ENCODE measurements at places on chromosomes 12 and 14.

DNA sequence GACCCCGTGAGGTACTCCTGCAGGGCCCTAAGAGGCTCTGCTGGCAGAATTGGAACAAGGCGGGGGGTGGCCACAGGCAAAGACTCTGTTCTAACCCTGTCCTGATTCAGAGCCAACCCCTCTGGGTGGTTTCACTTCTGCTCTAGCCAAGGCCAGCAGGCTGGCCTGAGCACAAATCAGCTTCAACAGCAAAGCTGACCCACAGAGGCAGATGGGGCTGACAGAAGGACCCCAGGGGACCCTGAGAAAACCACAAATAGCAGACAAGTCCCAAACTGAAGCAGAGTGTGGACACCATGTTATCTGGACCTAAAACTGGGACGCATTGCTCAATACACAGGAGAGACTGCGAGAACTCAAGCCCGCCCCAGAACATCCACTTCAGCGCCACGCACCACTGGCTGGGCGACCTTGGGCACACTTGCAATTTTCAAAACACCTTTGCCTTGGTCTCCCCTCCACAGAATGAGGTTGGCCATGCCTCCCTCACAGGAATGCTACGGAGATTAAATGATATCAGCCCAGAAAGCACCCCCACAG is 76.4 kb upstream of the DICER1 start:
- no peak for DNase-seq

DNA sequence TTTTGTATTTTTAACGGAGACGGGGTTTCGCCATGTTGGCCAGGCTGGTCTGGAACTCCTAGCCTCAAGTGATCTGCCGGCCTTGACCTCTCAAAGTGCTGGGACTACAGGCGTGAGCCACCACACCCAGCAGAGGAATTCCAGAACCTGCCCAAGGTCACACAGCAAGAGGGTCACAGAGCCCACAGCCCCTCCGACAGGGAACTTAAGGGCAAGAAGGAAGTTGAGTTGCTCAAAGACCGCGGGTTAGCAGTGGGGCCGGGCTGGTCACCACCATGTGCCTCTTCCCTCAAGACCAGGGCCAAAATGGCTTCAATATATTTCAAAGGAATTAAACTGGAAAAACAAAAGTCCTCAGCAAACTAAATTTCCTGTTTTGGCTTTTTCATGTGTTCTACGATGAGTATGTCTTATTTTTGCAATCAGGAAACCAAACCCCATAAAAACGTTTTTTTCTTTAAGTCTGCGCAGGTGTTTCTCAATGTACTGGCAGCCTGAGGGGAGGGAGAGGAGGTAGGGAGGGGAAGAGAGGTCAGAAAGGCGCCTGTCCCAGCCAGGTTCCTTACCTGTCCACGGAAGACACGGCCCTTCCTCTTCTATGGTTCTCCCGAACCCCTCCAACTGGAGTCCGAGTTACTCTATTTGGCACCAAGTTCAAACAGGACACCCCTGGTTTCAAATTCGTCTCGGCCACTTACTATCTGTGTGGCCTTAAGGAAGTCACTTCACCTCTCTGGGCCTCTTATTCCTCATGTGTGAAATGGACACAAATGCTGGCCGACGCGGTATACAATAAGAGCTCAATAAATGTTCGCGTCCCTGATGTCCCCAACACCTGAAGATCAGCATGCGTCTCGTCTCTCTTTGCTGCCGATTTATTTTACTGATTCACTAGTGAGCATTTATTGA is 778 bp downstream of the SLC8B1 start:
- peak; percentile 11 for DNase-seq

DNA sequence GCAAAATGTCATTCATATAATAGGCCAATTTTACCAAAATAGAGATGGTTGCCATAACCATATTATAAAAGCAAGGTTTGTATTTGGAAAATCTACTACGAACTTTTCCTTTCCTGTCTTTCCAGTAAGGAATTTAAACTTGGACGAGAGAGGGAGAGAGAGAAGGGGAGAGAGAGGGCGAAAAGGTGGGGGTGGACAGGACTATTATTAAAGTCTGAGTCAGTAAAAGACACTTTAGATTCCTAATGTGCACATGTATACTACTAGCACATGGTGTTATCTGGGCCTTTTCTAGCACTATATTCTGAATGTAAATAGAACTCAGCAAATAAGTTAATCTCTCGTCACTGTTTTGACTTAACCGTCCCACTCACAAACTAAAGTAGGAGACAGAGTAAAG is 30.4 kb upstream of the FBLN5 start:
- DNase-seq: no peak

DNA sequence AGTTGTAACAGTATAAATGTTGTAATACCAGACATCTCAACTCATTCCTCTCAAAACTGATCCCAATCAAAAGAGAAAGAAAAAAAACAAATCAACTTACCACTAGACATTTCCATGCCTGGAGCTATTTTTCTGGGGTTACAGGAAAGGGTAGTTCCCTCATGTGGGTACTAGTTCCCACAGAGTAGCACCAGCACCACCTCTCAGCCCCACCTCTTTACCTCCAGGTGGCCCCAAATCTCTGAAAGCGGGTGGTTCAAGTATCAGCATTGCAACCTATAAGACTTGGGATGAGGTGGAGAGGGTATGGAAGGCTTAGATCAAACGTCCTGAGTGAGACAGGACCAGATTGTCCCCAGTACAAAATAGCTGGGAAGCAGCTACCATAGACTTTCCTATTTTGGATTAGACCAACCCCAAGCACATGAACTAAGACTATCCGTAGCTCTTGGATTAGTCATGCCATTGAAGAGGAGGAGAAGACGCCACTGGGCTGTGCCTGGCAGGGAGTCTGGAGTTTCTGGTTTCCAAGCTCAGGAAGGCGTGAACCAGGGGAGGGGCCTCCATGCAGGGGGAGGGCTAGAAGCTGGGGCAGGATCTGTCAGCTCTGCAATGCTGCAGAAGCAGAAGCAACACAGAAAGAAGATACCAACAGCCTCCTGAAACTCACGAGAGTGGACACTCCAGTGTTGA is at the start of gene SLC39A2:
Gene SLC39A2, plus strand, starts transcription at position 620 of the 693 bp plus-strand sequence. CDS start 154 bp downstream, outside the sequence.
- DNase-seq: no peak

DNA sequence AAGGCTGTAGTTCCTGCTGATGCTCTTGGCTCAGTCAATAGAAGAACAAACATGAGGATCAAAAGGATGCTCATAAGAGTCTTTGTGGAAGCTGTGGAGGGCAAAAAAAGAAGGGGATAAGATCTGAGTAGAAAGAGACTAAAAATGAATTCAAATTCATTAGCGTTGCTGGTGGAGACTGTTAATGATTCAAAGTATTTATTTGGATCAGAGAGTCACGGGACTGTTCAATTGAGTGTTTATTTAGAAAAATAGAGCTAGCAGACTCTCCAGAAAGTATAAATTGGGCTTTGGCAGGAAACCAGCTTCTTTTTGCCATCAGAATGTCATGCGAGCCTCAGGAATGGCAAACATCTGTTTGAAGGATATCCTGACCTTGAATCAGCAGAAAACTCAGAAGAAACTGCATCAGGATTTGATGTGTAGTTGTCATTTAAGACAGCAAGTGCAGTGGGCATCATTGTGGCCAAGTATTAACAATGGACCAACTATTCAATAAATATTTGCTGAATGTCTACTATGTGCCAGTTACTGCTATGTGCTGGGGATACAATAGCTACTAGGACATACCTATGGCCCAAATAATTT is 126.4 kb downstream of the TBC1D30 start:
- no peak for DNase-seq

DNA sequence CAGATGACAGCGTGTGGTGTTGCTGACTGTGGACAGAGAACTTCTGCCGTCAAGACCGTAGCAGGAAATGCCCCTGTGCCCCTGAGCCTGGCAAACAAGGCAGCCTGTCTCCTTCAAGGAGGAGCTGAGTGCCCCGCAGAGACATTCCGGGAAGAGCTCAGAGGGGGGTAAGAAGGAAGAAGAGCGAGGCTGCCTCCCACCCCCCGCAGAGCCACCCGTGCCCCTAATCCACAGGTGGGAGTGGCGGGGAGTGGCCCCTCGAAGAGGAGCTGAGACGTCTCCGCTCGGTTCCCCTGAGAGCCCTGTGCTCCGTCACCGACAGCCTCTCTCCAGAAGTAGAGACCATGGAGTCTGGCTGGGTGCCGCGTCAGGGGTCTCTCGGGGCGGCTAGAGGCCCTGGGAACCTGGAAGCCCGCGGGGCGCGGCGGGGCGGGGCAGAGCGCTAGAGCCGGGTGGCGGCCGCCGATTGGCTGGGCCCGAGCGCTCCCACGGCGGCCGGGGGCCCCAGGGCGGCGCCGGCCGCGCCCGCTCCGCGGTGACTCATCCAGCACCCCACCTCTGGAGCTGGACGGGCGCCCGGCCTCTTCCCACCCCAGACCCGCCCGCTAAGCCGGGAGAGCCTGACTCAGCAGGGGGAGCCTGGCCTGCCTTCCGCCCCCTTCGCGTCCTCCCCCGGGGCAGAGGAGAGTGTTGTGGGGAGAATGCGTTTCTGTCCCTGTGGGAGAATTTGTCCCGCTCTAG is 25.2 kb upstream of the KRT78 start:
- DNase-seq: peak; percentile 66

DNA sequence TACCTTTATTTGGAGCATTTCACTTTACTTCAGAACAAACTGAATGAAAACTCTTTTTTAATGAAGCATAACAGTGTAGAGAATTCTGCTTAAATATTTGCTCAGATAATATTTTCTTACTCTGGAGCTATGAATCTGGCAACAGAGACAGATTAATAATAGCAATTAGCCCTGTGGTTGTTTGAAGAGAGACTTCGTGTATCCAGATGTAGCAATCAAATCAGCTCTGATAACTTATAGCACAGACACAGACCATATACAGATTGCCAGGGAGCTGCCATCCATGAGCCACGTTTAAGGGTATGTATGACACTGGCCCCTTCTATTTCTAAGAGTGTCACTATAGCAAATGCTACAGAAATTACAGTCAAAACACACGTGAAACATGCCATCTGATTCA is 146.6 kb downstream of the EXOC5 start:
- no peak for DNase-seq

GRCh38 chr12:89882792-89883191 is 174.2 kb upstream of the ATP2B1 start:
- DNase-seq: no peak

DNA sequence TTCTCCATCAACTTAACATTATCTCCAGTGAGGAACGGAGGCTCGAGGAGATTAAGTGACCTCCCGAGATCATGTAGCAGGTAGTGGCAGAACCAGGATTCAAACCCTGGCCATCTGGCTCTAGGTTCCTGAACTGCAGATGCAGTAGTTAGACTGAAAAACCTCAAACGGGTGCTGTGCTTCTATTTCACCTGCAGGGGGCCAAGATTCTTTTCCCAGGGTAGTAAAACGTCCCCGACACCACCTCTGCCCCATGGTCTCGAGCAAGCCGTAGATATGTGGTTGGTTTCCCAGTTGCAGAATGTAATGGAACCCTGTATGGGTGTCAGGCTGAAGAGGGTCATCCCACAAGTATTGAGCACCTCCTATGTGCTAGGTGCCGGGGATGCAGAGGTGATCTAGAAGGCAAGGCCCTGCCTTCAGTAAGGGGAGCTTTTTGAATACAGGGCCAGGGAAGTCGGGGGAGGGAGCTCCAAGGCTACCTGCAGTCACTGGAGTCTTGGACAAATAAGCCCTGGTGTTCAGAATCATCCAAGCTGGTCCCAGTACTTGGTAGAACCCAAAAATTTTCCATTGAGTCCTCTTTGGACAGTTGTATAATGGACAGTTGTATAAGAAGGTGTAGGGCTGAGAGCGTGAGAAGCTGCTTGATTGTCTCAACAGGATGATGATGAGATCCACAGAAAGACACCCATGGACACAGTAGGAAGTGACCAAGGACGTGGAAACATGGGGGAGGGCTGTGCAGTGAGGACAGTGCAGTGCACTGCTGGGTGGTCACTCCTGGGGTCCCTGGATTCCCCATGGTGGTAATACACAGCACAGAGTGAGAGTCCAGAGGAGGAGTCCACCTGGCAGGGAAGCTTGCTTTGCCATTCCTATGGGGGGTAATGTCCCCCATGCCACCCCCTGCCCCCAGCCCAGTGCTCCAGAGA is 197.2 kb downstream of the CHST11 start:
- DNase-seq: peak; percentile 24

DNA sequence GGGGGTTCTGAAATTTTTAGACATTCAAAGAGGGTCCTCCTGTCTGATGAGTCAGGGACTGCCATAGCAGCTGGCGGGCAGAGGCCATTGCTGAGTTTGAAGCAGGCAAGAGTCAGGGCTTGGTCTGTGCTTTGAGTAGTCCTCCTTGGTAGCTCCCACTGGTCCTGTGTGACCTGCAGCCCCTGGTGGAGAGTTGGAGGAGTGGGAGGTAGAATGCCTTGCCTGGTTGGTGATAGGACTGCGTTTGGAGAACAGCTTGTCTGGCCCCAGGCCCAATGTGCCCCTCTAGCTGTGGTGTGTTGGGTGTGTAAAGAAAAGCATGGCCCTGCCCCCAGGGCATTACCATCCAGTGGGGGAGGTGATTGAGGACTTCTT is 116.7 kb downstream of the BEGAIN start:
- DNase-seq: no peak

DNA sequence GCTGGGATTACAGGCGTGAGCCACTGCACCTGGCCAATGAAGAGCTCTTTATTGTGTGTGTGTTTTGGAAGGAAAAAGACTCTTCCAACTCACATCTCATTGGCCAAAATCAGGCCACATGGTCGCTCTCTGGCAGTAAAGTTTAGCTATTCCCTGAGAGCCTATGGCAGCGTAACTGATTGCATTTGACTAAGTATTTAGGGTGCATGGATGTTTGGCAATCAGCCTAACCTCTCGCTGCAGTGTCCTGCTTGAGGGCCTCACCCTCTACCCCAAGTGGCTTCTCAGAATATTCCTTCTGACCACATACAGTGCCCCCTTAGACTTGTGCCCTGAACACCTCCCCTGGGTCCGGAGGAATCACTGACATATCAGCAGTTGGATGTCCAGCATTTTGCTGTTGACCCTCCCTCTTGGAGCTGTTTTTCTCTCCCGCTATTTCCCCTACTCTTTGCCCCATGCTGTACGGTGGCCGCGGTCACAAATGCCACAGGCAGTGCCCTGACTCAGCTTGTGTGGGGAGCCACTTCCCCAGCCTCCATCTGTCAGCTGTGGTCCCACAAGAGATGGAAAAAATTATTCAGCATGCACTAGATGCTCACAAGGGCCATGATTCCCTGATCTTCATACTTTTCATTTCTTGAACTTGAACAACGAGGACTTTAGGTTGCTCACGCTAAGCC is 9.5 kb downstream of the PHETA1 start:
- peak; percentile 32 for DNase-seq

DNA sequence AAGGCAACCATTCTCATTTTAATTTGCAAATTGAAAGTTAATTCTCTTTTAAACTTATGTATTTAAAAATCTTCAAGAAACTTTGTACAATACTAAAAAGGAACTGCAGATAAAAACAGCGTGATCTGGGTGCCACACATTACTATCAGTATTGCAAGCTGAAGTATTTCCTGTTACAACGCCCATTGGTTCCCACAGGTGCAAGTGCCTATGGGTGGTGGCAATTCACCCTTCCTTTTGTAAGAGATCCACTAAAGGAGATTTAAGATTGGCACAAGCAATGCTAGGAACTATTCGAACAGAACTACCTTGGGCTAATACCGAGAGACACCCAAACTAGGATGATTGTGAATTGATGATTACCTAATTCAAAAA is 13.2 kb downstream of the TAOK3 start:
- DNase-seq: no peak

GRCh38 chr14:43480976-43481375 is 1026.1 kb downstream of the FSCB start:
- no peak for DNase-seq

GRCh38 chr12:59486827-59487226 is 109.0 kb upstream of the SLC16A7 start:
- DNase-seq: no peak

GRCh38 chr14:22882529-22883172 is 371 bp upstream of the REM2 start:
- DNase-seq: peak; percentile 43
